ENCODE measurements at places on chromosomes 2 and 18. TPM values are rescaled to one million over a fixed set of nuclear protein-coding genes. Genes with fewer than 3 reads are reported as not detected.

ALPI gene
- total RNA-seq, result not detected

PELI1 gene
- 48.0 TPM for total RNA-seq

CD302 gene
- total RNA-seq, result 14.4 TPM

SERPINB3 gene
- not detected for total RNA-seq

SLC40A1 gene
- total RNA-seq, result 44.4 TPM

MATN3 gene
- total RNA-seq, result 1.4 TPM

CFAP210 gene
- total RNA-seq, result not detected

SAG gene
- total RNA-seq, result not detected

UGT1A4 gene
- not detected for total RNA-seq

TP53I3 gene
- 62.5 TPM for total RNA-seq

C2orf78 gene
- total RNA-seq, result not detected

ATG4B gene
- 72.5 TPM for total RNA-seq

TUBA3E gene
- total RNA-seq, result not detected

CDKL4 gene
- total RNA-seq, result 0.98 TPM

ALKAL2 gene
- total RNA-seq, result not detected

RESP18 gene
- not detected for total RNA-seq

AQP12B gene
- not detected for total RNA-seq

MC5R gene
- total RNA-seq, result not detected

ERCC3 gene
- 44.4 TPM for total RNA-seq

FEV gene
- total RNA-seq, result not detected

TOGARAM2 gene
- total RNA-seq, result 0.10 TPM

ZNF512 gene
- total RNA-seq, result 44.5 TPM

CNDP1 gene
- not detected for total RNA-seq

TAF4B gene
- 3.6 TPM for total RNA-seq

CHRNA1 gene
- 6.2 TPM for total RNA-seq

FAM124B gene
- 177 TPM for total RNA-seq

SPOPL gene
- 26.1 TPM for total RNA-seq

SLC5A7 gene
- not detected for total RNA-seq

KCNJ13 gene
- total RNA-seq, result not detected

ADCYAP1 gene
- not detected for total RNA-seq

ALLC gene
- not detected for total RNA-seq

HSBP1L1 gene
- 5.7 TPM for total RNA-seq

RAB27B gene
- 0.10 TPM for total RNA-seq

KDM3A gene
- total RNA-seq, result 31.0 TPM

HOXD1 gene
- total RNA-seq, result 16.6 TPM

TTN gene
- total RNA-seq, result 3.3 TPM

C2orf15 gene
- total RNA-seq, result 0.33 TPM

Measured in vein endothelial cell (primary cell).